ENCODE measurements at places on chromosomes 13 and 19.

GRCh38 chr19:35729763-35730162 lies 12.0 kb downstream of the KMT2B start:
- no peak for DNase-seq

DNA sequence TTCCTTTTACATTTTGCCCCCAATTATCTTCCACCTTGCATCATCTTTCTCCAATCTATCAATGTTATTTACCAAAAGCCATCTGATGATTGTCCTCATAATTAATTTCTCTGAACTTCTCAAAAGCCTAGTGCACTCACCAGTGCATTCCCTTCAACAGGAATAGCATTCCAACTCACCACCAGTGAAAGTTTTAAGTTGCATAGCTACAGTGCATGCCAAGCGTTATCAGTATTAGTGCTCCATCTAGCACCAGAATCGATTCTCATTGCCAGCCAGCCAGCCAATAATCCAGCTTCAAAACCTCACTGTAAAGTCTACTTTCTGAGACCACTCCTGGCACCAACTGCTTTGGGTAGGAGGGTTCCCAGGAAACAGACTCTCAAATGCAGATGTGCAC lies 7.4 kb downstream of the MYCBP2 start:
- no peak for DNase-seq

- DNase-seq, result no peak
Measured at GRCh38 chr13:79456656-79457365, 24.1 kb upstream of the NDFIP2 start.

GRCh38 chr19:17718947-17719711 lies at the start of gene MAP1S:
TSS of gene MAP1S (plus strand) at chr19:17719480. CDS start at chr19:17719503, 23 bp downstream.
- DNase-seq, result peak; percentile 82

DNA sequence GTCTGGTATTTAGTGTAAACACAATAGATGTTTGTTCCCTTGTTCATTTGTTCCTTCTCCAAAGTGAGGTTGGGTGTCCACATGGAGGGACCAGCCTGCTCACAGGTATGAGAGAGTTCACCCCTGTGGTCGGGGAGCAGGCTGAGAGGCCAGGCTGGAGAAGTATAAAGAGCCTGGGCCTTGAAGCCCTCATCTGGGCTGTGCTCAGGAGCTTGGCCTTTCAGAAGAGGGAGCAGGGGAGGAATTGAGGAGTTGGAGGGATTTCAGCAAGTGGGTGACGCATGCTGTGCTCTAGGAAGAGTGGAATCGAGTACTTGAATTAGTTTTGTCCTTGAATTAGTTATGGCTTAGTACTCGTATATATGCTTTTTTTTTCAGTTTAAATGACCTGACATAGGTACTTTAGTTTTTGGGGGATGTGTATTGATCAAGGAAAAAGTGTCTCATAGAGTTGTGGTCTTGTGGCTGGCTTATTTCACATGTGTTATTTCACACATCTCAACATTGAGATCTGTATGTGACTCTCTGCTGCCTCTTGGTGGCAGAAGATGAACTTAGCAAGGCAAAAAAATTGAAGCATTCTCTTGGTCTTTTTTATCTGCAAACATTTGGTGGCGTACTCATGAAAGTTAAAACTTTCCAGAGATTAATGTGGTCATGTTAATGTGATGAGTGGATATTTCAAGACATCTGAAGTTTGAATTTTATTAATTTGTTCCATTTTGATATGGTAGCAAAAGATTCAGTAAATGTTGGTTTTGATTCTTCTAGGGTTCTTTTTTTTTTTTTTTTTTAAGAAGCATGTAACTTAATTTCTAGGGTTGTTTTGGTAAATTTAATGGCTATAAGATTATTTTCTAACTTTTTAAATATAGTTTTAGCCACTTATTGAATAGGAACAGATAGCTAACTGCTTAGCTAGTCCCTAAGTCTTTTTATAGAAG lies 54.3 kb downstream of the SLAIN1 start:
- DNase-seq, result peak; percentile 41

- no peak for DNase-seq
Measured at GRCh38 chr13:36428086-36428485, 4.2 kb upstream of the CCNA1 start.

DNA sequence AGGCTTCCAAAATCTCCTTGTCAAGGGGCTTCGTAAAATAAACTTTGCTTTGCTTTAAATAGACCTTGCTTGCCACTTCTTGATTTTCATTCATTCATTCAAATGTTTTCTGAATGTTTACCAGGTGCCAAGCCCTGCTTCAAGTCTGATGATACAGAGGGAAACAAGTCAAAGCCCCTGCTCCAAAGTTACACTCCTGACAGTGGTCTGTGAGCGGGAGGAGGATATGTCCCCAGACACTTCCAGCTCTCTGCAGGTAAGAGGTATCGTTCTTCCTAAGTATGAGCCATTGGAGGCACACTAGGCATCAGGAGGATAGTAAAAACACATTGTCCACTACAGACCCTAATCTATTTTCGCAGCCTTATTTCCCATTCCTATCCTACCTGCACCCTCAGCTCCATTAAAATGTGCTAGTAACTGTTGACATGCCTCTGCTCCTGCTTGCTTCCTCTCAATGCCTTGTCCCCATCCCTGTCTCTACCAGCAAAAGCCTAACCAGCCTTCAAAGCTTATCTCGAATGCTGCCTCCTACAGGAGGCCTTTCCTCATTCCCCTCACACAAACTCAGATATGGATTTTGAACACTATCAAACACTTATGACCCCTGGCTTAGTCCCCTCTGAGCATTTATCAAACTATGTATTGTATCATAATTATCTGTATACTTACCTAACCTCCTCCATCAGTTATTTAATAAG lies 6.2 kb upstream of the WBP4 start:
- DNase-seq, result no peak

DNA sequence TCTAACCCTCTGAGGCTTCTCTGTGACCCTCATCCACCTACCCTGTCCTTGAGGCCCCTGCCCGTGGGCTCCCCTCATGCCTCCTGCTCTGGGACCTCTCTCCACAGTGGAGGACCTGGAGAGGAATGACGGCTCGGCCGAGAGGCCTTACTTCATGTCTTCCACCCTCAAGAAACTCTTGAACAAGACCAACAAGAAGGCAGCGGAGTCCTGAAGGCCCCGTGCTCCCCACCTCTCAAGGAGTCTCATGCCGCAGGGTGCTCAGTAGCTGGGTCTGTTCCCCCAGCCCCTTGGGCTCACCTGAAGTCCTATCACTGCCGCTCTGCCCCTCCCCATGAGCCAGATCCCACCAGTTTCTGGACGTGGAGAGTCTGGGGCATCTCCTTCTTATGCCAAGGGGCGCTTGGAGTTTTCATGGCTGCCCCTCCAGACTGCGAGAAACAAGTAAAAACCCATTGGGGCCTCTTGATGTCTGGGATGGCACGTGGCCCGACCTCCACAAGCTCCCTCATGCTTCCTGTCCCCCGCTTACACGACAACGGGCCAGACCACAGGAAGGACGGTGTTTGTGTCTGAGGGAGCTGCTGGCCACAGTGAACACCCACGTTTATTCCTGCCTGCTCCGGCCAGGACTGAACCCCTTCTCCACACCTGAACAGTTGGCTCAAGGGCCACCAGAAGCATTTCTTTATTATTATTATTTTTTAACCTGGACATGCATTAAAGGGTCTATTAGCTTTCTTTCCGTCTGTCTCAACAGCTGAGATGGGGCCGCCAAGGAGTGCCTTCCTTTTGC lies 10.8 kb upstream of the ILF3 start:
- DNase-seq, result no peak

DNA sequence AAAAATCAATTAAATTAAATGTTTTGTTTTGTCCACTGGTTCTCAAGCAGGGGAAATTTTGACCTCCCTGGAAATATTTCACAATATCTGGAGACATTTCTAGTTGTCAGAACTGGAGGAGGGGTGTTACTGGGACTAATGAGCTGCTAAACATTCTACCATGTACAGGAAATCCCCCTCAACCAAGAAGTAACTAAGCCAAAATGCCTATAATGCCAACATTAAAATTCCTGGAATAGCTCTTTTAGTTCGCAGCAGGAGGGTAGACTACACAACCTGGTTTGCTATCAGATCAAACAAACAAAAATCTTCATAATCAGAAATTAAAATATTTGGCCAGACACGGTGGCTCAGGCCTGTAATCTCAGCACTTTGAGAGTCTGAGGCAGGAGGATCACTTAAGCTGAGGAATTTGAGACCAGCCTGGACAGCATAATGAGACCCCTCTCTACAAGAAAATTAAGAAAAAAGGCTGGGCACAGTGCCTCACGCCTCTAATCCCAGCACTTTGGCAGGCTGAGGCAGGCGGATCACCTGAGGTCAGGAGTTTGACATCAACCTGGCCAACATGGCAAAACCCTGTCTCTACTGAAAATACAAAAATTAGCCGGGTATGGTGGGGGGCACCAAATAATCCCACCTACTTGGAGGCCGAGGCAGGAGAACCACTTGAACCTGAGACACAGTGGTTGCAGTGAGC lies 13.7 kb upstream of the SMARCA4 start:
- no peak for DNase-seq

DNA sequence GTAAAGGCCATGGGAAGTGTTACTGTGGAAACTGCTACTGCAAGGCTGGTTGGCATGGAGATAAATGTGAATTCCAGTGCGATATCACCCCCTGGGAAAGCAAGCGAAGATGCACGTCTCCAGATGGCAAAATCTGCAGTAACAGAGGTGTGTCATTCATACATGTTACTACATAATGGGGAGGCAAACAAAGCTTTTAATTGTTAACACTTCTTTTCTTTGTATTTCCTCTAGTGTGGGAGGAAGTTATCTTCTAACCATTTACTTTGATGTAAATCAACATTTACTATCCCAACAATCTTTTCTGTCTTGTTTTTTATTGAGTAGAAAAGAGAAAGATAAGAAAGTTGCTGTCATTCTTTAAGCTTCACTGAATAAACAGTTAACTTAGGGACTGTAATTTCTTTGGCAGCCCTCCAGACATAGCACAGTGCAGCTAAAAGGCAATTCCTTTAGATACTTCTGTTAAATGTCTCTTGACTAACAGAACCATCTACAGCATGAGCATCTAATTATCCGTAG lies 126.9 kb downstream of the ITGBL1 start:
- DNase-seq, result no peak

DNA sequence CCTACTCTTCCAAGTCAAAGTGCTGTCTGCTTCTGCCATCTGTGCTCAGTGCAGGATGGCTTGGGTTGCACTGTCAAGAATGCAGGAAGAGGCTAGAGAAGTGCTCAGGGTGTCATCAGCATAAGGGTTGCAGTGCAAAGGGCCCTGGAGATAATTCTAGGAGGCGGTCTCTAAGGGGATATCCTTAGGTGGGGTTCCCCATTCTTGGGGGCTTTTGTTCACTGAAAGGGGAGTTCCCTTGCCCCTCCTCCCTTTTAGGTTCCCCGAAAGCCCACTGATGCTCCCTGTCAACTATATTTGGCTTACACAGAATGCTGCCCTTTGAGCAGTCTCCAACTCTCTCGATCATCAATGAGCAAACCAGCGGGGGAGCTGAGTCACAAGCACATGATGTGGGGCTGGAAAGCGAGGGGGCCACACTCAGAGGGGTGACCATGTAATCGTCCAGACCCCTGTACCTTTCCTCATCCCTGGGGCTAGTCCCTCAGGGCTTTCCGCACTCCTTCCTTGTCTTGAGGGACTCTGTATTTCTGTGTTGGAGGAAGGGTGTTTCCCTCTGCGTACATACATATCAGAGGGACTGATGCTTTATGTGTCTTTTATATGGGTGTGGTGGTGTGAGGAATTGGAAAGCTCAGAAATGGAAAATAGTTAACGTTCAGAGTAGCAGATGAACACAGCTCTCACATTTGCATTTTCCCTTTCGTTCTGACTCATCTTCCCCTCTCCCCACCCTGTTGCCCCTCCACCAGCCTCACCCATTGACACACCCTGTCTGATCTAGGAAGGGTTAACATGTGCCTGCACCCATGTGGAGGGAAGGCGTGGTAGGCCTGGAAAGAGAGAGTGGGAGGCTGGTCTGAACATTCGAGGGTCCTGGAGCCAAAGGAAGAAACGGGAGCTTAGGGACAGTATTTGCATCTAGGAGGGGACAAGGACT lies 6.7 kb downstream of the ZBTB32 start:
- no peak for DNase-seq

- no peak for DNase-seq
Measured at GRCh38 chr19:11401808-11402543, 17.1 kb downstream of the RGL3 start.

DNA sequence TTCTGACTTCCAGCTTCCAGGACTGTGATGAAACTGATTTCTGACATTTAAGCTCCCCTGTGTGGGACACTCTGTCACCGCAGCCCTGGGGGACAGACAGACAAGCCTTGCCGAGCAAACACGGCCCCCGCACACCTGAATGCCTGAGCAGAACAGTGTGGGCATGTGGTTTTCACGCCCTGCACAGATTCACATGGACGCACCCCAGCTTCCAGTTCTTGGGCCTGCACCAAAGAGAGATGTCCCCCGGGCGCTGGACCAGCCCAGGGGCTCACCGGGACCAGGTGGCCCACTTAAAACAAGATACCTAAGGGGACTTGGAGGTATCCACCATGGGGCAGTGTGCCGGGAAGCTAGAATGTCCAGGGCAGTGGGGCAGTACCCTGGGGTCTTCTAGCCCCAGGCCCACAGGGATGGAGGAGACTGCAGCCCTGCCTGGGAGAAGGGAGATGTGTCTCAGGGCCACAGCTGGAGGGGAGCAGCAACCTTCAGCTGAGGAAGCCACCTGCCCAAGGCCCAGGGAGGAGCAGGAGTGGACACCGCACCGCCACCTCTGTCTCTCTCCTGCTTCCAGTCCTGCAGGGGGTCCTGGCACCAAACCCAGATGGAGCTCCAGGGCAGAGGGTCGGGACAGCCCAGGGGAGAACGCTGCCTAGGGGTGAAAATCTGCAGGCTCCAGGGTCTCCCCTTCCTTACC lies 50.5 kb downstream of the SOX1 start:
- DNase-seq, result no peak

DNA sequence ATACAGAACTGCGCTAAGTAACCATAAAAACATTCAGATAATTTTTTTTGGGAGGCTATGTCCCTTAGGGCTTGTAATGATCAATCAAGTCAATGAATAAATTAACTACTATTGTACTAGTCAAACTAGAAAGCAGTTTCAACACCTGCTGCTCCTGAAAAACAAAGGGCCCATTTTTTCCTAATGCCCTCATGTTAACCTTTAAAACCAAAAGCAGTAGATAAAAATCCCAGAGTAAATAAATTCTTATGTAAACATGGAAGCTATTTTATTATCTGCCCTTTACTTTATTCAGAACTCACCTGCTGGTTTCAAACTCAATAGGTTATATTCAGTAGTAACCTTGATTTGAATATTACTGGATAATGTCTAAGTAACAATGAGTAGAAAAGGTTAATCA lies 159.5 kb upstream of the STARD13 start:
- no peak for DNase-seq

- DNase-seq, result no peak
Measured at GRCh38 chr13:23670793-23671192, 100.6 kb downstream of the TNFRSF19 start.

GRCh38 chr13:78832461-78832860 lies 173.5 kb upstream of the OBI1 start:
- DNase-seq, result no peak

- no peak for DNase-seq
Measured at GRCh38 chr13:99315186-99315585, 8.0 kb upstream of the GPR183 start.
